ENCODE measurements at places on chromosomes 7 and 10.
A peak's percentile ranks its signal among the peaks of the same experiment; 100 is the strongest.

- DNase-seq: no peak
Observed at GRCh38 chr10:24953675-24954074, 1.3 kb upstream of the PRTFDC1 start.

DNA sequence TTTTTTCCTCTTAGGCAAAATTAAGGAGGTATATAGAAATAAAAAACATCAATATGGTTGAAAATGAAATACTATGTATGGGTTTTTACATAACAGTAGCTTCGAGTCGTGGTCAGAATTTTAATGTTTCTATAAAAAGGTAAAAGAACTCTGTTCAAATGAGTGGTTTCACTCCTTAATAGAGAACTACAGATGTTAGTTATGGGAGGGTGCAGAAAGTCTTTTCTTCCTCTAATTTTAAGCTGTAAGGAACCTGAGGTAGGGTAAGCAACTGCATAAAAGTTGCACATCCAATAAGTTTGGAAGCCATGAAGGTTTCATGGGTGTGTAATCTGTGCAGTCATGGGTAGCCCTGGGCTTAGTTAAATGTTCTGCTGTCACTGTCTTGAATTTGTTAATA lies 141.3 kb downstream of the SUGCT start:
- no peak for DNase-seq

DNA sequence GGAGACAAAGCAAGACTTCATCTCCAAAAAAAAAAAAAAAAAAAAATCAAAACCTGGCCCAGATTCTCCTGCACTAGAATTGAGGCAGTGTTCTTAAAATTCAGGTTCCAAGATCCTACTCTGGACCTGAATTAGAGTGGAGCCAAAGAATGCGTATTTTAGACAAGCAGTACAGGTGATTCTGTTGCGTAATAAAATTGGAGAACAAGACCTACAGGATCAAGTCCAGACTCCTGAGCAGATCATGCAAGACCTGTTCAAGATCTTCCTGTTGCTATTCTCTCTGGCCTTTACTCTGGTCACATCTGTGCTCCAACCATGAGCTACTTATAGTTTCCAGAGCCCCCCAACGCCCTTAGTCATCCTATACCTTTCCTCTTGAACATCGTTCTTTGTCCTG lies 51.5 kb upstream of the RSBN1L start:
- DNase-seq: no peak

GRCh38 chr7:19772841-19773760 lies at the start of gene TMEM196:
Gene TMEM196, minus strand, starts transcription at chr7:19773617. Its CDS starts 921 bp downstream, at chr7:19772696.
- no peak for DNase-seq

DNA sequence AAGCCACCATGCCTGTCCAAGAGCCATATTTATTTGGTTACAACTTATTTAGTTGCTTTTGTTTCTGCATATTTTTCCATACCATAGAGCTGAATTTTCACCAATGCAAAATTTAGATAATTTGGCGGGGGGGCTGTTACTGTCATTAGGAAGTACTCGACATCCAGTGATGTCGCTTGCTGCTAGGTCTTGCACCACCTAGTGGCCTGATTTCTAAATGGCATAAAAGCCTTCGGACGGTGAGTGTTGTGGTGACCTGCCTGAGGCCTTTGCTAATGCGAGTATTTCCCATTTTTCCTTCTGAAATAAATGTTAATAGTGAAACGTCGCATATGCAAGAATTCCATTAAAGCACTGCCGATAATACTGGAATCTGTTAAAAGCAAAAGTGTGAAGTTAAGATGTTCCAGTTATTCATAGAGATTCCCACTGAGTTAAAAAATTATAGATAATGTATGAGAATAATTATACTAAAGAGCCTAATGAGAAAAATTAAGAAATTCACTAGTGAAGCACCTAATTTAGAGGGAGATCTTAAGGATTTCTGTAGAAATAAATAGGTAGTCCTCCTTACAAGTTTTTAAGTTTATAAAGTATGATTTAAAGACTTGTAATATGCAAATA lies 86.1 kb upstream of the DNAJB6 start:
- peak; percentile 62 for DNase-seq

GRCh38 chr10:33234831-33235237 lies 99.6 kb downstream of the NRP1 start:
- DNase-seq: no peak

GRCh38 chr7:44152971-44153947 lies 12.1 kb upstream of the MYL7 start:
- DNase-seq: no peak

GRCh38 chr7:49791088-49791741 lies 17.8 kb downstream of the VWC2 start:
- DNase-seq: no peak

- DNase-seq: no peak
Observed at GRCh38 chr10:110410329-110411046, 87.2 kb upstream of the DUSP5 start.

GRCh38 chr10:84845628-84846261 lies 517.4 kb downstream of the CCSER2 start:
- DNase-seq: no peak

DNA sequence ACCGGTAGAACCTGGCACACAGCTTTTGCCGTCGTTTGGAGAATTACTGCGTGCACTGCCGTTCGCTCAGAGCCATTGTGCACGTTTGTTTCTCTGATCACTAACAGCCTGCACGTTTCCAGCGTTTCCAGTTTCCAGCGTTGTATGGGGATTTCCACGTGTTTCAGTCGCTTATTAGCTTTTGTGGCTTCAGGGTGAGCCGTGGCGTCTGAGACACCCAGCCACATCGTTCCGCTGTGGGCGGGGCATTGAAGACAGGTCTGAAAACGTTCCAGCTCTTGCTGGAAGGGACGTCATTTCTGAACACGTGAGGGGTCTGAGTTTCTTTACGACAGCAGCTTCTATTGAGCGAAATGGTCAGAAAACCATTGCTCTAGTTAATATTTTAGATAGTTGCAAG lies 164.8 kb downstream of the DNAJB6 start:
- peak; percentile 41 for DNase-seq

- DNase-seq: no peak
Observed at GRCh38 chr7:20219062-20219445, 1.9 kb upstream of the MACC1 start.

DNA sequence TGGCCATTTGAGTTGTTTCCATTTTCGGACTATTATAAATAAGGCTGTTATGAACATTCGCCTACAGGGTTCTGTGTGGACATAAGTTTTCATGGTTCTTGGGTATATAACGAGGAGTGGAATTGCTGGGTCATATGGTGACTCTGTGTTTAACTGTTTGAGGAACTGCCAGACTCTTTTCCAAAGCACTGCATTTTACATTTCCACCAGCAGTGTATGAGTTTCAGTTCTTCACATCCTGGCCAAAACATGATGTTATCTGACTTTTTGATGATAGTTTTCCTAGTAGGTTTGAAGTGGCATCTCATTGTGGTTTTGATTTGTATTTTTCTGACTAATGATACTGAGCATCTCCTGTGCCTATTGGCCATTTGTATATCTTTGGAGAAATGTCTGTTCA lies 5.4 kb downstream of the SUV39H2 start:
- no peak for DNase-seq

GRCh38 chr7:70241536-70242175 lies 643.4 kb downstream of the AUTS2 start:
- no peak for DNase-seq

DNA sequence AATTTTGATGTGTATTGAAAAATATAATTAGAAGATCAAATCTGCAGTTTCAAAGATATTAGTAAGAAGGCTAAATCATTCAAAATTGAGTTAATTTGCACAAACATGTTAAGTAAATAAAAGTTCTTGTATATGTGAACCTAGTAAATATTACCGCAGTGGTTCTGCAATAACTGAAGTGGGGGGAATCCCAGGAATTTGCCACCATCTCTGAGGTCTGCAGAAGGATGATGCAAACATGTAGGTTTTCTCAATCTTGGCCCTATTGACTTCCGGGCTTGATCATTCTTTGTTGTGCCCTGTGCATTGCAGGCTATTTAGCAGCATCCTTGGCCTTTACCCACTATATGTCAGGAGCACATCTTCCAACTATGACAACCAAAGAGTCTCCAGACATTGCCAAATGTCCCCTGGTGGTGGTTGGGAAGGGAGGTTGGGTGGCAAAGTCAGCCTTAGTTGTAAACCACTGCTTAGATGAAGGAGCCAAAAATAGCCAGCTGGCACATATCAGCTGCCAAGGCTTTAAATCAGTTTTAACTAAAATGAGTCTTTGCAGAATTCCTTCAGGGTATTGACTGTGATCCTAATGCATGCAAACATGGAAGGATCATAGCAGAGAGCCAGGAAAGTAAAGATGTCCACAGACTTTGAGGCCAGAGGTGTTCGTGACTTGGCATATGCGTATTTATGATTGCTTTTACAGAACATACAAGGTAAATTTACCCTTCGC lies 146.3 kb downstream of the TRIL start:
- DNase-seq: no peak

- peak; percentile 51 for DNase-seq
Observed at GRCh38 chr10:103265717-103266329, 11.1 kb upstream of the INA start.

GRCh38 chr10:88249450-88249849 lies 333.7 kb downstream of the RNLS start:
- DNase-seq: no peak

DNA sequence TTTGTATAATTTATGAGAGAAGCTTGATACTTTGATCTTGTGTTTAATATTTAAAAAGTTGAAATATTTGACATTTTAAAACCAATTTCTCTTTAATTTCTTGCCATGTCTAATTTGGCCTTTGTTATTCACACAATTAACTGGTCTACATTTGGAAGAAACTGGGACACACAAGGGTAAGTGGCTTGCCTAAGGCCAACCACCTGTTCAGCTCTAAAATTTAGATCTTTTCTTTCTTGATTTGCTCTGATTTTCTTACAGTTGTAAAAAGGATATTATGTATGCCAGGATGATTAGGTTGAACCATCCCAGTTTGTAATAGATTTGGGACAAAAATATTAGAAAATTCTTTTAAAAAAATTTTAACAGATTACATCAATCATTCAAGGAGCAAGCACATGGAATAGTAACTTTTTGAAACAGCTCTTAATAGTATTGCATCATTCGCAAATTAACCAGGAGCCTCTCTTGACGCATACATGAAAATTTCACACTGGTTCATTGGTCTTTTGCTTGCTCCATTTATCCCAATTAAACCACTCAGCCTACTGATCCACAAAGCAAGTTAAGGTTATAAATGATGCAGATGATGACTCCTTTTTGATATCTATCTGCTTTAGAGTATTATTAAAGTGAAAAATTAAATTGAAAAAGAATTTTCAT lies 222.4 kb upstream of the SLC26A5 start:
- DNase-seq: no peak
